Colonic mucosa (tissue), 4 donors: ENCODE measurements at places on chromosomes 11 and 22. TPM values are rescaled to one million over a fixed set of nuclear protein-coding genes. Genes with fewer than 3 reads are reported as not detected.

The OR52N4 gene
- not detected for total RNA-seq

The CLCF1 gene
- total RNA-seq: 1.7 TPM

The CRYBB2 gene
- not detected for total RNA-seq

The RASD2 gene
- 10.2 TPM for total RNA-seq

GRCh38 chr22:43094085-43094484, 4.9 kb upstream of the TTLL1 start:
- no peak overlapping the region for H3K4me3 ChIP-seq
- no peaks in the 10 kb centered on the region for H3K27me3 ChIP-seq
- no peak overlapping the region for H3K27ac ChIP-seq
- no peaks in the 10 kb centered on the region for H3K36me3 ChIP-seq
- peak; percentile 56 for DNase-seq
- no peaks in the 10 kb centered on the region for H3K4me1 ChIP-seq

DNA sequence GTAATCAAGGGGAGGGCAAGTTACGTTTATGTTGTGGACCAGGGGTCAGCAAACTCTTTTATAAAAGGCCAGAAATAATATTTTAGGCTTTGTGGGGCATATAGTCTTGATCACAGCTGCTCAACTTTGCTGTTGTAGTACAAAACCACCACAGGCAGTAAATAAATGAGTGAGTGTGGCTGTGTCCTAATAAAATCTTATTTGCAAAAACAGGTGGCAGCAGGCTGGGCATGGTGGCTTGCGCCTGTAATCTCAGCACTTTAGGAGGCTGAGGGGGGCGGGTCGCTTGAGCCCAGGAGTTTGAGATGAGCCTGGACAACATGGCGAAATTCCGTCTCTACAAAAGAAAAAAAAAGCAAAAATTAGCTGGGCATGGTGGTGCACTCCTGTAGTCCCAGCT, 57.9 kb upstream of the NUP160 start:
- no peak for DNase-seq
- no peak overlapping the region for H3K27ac ChIP-seq
- H3K36me3 ChIP-seq: no peaks in the 10 kb centered on the region
